A549 treated with RU486 at 1 μM for 4 hours (cell line): ENCODE measurements at places on chromosomes 11 and 22. TPM values are rescaled to one million over a fixed set of nuclear protein-coding genes. Genes with fewer than 3 reads are reported as not detected.

Gene THY1
- 12.0 to 18.2 TPM (median 12.7 TPM) in 5 replicates for total RNA-seq

Gene SULT4A1
- total RNA-seq, result not detected in 5 replicates

Gene MOGAT2
- not detected in 5 replicates for total RNA-seq

Gene LRRC74B
- total RNA-seq, result not detected in 5 replicates

Gene BIK
- 0.79 to 1.9 TPM (median 1.3 TPM) in 5 replicates for total RNA-seq

Gene IGSF9B
- 0.54 to 1.5 TPM (median 1.2 TPM) in 5 replicates for total RNA-seq

Gene OSM
- total RNA-seq, result not detected in 5 replicates
